ENCODE measurements at places on chromosomes 13 and 19.

DNA sequence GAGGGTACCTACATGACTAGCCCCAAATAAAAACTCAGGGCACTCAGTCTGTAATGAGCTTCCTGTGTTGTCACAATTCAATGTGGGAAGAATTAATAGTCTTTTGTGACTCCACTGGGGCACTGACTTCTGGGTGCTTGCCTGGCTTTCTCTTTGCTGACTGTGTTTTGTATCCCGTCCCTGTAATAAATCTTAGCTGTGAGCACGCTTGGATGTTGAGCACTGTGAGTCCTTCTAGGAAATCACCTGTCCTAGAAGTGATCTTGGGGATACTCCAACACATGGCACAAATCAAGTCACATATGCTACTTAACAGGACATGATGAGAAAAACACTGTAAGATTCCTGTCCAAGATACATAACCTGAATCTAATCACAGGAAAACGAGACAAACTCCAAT, 83.0 kb downstream of the USP12 start:
- DNase-seq = no peak

GRCh38 chr13:111948281-111948680, 118.7 kb upstream of the SOX1 start:
- DNase-seq = no peak

GRCh38 chr13:43036351-43037250, 13.2 kb downstream of the DNAJC15 start:
- no peak for DNase-seq

- DNase-seq = peak; percentile 77
Measured at GRCh38 chr19:52922841-52923777, at the start of gene ZNF888. TSS of gene ZNF888 (minus strand) at chr19:52923428. CDS start at chr19:52917873, 5,555 bp downstream.

DNA sequence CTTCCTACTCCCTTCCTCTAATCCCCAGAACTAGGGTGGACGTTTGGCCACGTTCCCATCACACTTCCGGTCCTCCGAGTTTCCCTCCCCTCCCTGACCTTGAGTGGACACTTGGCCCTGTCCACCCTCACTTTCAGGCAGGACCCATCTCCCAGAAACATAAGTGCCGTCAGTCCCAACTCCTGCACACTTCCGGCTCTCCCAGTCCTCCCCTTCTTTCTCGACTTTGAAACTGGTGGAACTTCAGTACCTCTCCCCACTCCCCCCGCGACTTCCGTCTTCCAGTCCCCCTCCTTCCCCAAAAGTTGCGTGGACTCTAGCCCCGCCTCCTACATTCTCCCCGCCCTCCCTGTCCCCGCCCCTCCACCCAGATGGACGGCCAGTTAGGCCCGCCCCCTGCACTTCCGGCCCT, 278 bp upstream of the ZNF274 start:
- peak; percentile 75 for DNase-seq

DNA sequence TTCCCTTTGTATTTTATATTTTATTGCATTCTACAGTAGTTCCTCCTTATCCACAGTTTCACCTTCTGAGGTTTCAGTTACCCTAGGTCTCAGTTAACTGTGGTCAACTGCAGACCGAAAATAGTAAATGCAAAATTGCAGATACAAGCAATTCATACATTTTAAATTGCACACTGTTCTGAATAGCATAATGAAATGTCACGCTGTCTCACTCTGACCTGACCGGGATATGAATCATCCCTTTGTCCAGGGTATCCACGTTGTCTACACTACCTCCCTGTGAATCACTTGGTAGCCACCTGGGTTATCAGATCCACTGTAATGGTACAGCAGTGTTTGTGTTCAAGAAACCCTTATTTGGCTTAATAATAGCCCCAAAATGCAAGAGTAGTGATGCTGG, 325.0 kb downstream of the DNAJC15 start:
- DNase-seq = no peak

DNA sequence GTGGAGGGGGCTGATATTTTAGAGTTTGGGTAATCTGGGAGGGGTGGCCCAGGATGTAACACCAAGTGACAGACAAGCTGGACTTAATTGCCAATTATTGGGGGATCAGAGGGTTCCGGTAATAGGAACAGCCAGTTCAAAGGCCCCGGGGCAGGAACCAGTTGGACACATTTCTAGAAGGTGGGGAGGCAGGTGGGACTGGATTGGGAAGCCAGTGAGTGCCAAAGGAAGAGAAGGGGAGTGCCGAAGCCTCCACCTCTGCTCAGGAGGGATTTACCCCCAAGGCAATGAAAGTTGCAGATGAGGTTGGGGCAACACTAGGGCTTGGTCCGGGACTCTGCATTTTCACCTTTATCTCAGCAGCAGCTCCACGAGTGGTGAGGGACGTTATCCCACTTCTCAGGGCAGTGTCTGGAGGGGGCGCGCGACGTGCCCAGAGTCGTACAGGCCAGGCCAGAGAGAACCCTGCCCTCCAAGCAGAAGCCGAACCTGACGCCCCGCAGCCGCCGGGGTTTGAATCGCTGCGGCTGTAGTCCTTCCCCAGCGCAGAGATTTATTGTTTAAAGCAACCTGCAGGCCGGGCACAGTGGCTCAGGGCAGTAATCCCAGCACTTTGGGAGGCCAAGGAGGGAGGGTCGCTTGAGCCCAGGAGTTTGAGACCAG, 5.7 kb upstream of the JUND start:
- DNase-seq = no peak

- DNase-seq = no peak
Measured at GRCh38 chr13:102913914-102914313, 68.1 kb downstream of the ERCC5 start.

GRCh38 chr19:35141837-35142605, 1.0 kb upstream of the FXYD7 start:
- no peak for DNase-seq

DNA sequence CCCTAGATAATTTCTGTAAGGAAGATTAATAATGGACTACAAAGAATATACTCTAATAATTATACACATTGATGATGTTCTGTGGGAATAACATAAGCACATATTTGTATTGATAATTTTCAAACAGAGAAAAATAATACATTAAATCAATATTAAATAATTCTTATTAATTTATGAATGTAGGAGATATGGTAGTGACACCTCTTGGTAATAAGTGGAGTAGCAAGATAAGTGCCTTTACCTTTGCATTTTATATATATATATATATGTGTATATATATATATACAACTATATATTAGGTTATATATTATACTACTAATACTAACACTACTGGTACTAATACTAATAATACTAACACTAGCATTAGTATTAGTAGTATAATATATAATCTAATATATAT, 905.8 kb downstream of the SLITRK1 start:
- DNase-seq = no peak

- no peak for DNase-seq
Measured at GRCh38 chr13:110062777-110063442, 244.0 kb downstream of the COL4A1 start.

GRCh38 chr19:642767-643727, 3.4 kb downstream of the FGF22 start:
- DNase-seq = no peak

DNA sequence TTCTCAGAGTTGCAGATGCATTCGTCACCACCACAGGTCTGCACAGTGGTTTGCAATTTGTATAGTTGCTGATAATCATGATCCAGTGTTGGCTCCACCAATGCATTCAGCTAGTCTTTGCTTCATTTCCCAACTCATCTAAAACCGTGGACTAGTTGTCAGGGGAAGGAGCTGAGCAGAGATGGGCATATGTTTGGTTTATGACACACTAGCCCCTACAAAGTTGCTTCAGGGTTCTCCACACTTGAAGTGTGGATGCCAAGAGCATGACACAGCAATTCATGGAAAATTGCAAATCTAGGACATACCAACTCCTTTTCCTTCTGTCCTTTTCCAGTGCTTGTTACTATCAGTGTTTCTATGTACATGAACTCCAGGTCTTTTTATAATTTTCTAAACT, 168.0 kb downstream of the TNFSF13B start:
- no peak for DNase-seq

- DNase-seq = no peak
Measured at GRCh38 chr19:3494559-3494958, 5.9 kb downstream of the DOHH start.

DNA sequence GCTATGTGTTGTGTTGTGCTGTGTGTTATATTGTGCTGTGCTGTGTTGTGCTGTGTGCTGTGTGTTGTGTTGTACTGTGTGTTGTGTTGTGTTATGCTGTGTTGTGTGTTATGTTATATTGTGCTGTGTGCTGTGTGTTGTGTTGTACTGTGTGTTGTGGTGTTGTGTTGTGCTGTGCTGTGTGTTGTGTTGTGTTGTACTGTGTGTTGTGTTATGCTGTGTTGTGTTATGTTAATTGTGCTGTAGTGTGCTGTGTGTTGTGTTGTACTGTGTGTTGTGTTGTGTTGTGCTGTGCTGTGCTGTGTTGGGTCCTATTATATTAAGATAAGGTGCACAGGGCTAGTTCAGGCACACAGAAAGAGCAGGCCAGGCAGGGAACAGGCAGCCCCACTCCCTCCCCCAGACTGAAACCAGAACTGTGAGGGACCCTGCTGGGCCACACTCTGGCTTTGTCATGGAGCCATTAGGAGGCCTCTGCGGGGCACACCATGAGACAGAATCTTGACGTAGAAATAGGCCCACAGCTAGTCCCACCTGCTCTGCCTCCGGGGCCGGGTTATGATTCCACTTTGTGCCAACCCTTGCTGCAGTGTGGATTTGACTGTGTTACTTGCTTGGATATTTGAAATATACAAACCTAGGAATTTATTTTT, 12.1 kb downstream of the SOX1 start:
- no peak for DNase-seq

DNA sequence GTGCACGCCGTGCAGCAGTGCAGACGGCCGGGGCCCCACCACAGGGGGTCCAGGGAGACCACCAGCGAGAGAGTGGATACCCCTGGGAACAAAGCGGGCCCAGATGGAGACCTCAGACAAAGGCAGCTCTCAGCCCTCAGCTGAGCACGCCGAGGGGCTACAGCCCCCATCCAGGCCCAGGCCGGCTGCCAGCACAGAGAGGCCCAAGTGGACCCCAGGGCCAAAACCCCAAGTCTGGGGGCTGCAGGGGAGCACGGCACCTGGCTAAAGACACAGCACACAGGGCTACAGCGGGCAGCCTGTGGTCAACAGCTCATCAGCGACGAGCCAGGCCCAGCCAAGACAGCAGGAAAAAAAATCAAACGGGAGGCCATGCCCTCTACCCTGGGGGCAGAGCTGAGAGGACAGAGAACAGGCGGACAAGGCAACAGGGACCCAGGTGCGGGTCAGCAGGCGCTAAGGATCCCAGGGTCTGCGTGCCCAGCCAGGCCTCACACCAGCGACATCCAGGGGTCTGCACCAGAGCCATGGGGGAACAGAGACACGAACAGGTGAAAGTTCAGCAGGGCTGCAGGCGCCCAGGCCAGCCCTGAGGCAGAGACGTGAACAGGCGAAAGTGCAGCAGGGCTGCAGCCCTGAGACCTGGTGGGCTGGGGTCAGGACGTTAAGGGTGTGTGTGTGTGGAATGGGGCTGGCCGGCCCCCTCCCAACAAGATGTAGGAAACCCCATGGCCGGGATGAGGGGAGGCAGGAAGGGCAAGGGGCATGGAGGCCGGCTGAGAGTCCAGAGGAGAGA, 34.3 kb downstream of the RASA3 start:
- DNase-seq = no peak

- no peak for DNase-seq
Measured at GRCh38 chr19:6087074-6087571, 23.2 kb downstream of the RFX2 start.

DNA sequence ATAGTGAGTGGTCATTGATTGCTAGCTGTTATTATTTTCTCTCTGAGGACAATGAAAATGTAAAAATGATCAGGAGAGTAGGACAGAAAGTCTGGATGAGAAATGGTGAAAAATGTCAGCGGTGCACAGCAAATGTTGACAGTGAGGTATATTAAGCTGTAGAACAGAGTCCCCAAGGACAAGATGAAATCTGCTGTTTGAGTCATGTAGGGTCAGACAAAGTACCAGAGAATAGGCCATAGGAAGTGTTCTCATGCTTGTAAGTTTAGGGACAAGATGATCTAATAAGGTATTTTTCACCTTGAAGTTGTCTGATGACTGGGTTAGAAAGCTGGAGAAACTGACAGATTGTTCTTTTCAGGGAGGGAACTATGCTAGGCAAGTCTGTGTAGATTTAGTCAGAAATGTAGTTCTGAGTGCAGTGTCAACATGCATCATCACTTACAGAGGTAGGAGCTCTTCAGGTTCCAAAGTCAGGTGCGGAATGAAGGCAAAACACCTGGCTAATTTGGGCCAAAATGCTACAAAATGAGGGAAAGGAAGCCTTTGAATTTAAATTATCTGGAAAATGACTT, 369.3 kb downstream of the DLEU7 start:
- DNase-seq = no peak

DNA sequence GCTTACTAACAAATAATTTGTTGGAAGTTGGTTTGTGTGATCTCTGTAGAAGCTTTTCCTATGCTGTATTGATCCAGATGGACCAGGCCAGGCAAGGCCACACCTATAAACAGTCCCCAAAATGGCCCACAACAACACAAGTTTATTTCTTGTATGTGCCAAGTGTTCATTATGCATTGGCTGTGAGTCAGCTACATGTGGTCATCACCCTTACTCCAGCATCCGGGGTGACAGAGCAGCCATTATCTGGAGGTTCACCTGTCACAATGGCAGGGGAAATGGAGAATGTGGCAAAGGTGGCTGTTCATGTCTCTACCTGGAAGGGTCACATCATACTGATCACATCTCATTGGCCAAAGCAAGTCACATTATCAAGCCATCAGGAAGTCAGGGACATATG, 164.3 kb downstream of the DCT start:
- no peak for DNase-seq

DNA sequence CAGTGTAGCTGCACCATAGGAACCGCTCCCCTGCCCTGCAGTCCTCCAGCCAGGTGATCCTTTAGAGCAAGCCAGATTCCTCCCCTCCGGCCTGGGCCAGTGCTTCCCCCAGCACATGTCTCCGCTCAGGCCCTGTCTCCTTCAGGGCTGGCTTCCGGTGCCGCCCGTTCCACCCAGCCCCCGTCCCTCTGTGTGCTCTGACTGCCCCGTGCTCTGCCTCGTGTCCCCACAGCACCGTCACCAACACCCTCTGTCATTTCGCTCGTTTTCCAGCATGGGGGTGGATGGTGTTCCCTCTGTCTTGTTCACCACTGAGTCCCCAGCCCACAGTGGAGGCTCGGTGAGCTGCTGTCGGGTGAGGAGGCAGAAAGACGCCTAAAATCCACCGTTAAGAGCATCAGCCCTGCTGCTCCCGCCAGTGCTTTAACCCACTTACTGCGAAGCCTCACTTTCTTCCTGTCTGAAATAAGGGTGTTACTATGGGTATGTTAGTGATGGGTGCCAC, 54.5 kb downstream of the TSSK6 start:
- DNase-seq = peak; percentile 59

DNA sequence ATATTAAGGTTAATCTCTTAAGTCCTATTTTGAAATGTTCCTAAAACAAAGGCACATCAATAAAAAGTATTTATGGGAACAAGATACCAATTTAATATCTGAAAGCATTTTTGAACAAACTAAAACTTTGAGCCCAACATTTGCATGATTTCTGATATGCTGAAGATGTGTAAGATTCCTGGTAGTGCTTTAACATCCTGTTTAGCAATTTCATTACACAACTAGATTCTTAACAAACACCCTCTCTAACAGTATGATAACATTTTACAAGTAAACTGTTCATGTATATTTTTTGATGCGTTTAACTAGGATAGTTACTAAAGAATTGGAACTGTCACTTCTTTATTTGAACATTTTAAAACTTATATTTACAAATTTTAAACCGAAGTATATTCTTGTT, 63.9 kb downstream of the DACH1 start:
- DNase-seq = no peak

GRCh38 chr13:25447396-25447795, 75.6 kb downstream of the ATP8A2 start:
- DNase-seq = no peak

Measured in stimulated activated CD8-positive, alpha-beta memory T cell treated with anti-CD3 and anti-CD28 coated beads, Interleukin-4, amount 100 ng/mL, for 24 hours (primary cell).